Fibroblast of lung (primary cell): ENCODE measurements at places on chromosomes 7 and 10. TPM values are rescaled to one million over a fixed set of nuclear protein-coding genes. Genes with fewer than 3 reads are reported as not detected.

Gene ASIC3
- total RNA-seq = under 0.01 and 0.17 TPM in 2 replicates

Gene ADAMTS14
- total RNA-seq = 1.8 and 4.1 TPM in 2 replicates

Gene PALD1
- 0.26 and 0.33 TPM in 2 replicates for total RNA-seq

Gene THSD7A
- under 0.01 and 0.83 TPM in 2 replicates for total RNA-seq

Gene GPER1
- 1.5 and 2.3 TPM in 2 replicates for total RNA-seq
